ENCODE measurements at places on chromosomes 2 and 18.

- ATAC-seq, result peak; percentile 95
These were observed 111.5 kb upstream of the SH3BP4 start for GRCh38 chr2:234840336-234840735.

DNA sequence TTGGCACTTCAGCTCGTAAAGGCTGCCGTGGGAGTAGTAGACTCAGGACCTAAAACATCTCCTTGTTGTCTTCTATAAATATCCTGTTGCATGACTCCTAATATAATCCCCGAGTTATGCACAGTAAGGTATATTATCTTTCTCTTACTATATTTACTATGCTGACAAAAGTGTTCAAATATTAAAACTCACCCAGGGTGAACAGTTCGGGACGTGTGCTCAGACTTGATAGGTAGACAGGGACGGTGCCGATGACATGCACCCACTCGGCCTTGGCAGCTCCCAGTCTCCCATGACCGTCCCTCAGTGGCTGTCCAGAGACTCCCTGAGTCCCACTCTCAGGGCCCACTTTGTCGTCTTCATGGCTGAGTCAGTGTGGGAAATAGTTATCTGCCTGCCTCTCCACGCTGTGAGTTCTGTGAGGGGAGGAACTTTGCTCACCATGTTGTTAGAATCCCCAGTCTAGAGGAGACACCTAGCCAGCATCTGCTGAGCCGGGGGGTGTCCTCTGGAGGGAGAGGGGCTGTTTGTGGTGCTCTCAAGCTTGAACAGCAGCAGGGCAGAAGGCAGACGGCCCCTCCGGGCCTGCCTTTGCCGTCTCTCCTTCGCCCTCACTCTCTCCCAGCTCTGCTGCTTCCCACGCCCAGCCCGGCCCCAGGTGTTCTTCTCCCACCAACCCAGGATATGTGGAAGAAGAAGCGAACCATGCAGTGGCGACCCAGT, 75.0 kb downstream of the DGKD start:
- ATAC-seq, result no peak

DNA sequence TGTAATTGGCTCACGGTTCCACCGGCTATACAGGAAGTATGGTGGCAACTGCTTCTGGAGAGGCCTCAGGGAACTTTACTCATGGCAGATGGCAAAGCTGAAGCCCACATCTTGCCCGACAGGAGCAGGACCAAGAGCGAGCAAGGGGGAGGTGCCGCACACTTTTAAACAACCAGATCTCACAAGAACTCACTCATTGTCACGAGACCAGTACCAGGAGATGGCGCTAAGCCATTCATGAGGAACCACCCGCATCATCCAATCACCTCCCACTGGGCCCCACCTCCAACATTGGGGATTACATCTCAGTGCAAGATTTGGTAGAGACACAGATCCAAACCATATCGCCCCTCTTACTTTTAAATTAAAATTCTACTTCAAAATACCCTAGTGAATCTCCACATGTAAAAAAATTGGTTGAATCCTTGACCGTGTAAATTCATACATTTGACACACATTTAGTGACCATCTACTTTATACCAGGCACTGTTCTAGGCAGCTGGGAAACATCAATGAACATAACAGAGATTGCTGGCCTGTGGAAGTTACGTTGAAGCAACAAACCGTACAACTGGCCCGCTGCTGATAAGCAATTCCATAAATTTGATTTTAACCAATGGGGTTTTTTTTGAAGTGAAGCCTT, 87.6 kb downstream of the ALPK2 start:
- ATAC-seq, result no peak

- ATAC-seq, result no peak
These were observed 138.6 kb upstream of the EPHA4 start for GRCh38 chr2:221710744-221711143.

DNA sequence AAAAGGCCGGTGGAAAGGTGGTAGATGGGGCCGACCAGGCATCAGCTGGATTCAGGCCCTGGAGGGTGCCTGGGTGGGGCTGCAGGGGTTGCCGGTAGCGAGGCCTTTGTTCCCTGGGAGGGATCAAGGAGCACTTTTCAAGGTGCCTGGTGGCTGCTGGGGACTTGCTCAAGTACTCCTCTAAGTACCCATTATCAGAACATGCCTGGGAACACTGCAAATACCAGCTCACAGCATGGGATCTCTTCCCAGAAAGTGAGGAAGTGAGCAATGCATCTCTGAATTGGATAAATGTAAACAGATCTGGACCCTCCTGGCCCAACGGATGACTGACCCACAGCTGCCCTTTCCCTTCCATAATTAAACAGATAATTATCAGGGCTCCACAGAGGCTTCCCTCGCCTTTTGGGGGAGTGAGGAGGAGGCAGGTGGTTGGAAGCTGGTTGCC, 210.5 kb downstream of the SH3RF3 start:
- ATAC-seq, result no peak

DNA sequence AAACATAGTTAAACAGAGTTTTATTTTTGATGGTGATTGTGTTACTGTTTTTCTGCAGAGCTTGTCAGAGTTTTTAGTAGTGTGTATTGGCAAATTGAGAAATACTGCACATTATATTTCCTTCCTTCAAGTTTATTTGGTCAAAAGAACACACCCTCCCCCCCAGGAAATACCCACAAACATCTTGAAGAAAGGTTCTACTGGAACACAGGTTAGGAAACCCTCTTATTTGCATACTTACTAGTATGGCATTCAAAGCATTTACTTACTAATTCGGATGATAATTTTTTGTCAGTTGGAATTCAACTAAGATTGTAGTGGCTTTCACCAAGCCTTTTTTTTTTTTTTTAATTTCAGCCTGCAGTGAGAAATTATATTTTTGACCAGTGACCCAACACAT, 9.1 kb downstream of the CAB39 start:
- ATAC-seq, result no peak

DNA sequence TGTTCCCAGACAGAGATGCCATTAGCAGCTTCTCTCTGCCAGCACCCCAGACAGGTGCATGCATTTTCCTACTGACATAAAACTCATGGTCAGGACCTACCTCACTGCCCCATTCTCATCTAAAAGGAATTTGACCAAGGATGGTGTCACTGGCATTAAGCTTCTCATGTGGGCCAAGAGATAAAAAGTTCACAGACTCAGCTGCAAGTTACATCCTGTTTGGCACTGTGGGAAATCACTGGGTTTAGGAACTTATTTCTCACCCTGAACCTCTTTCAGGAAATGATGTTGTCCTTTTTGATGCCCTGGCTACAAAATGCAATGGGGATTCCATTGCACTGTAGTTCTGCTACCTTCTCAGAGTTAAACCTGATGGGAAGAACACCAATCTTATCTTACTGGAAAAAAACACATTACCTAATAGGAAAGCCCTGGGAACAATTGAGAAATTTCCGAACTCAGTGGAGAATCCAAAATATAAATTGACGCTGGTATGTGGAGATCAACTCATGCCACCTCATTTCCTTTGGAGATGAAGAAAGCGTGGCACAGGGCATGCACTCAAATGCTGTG, 252.1 kb upstream of the COPS8 start:
- no peak for ATAC-seq

DNA sequence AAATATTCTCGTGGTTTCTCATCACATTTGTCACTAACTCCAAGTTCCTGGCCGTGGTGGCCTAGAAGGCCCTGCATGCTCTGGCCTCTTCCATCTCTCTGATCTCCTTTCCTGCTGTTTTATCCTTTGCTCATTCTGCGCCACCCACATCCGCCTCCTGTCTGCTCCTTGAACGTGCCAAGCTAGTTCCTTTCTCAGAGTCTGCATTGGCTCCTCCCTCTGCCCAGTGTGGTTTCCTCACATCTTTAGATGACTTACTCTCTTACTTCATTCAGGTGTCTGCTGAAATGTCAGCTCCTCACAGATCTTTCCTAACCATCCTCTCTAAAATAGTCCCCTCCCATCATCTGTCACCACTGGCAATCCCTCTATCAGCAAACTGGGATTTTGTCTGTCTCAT, 158.6 kb upstream of the RBMS1 start:
- no peak for ATAC-seq

GRCh38 chr2:74198461-74199274, at the start of gene MTHFD2:
MTHFD2 (plus strand) TSS chr2:74198615; CDS start chr2:74198642, 27 bp downstream.
- ATAC-seq, result peak; percentile 91

GRCh38 chr2:42359965-42360483, 993 bp downstream of the COX7A2L start:
- ATAC-seq, result no peak

GRCh38 chr2:190746971-190747761, 98.3 kb downstream of the NAB1 start:
- no peak for ATAC-seq

DNA sequence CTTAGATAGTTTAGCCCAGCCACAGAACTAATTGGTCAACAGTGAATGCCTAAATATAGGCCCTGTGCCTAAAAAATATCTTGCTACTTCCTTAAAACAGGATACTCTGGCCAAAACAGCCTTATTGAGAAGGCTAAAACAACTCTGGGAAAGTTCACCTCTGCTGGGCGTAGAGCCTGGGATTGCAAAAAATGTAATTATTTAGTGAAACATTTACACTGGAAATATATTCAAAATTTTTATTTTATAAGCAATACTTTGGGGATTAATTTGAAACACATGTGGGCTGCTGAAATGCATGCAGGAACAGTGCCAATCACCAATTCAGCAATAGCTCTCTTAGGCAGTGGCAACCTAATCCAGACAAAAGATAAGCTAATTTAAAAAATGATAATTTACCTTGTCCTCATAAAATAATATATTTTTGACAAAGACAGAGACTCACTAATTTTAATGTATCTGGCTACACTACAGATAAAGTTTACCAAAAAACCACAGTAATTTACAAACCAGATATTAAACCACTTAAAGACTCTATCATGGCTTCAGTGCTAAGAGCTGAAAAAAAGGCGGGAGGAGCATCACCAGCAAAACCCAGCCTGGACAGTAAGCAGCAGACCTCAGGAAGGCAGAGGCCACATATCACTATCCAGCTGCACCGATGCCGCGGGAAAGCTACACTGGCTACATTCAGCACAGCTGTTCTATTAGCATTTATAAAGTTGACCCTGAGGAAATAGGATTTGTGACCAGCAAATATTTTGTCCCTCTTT, 18.5 kb downstream of the TRAK2 start:
- no peak for ATAC-seq

GRCh38 chr18:64415218-64415617, 266.3 kb upstream of the LINC00305 start:
- no peak for ATAC-seq

DNA sequence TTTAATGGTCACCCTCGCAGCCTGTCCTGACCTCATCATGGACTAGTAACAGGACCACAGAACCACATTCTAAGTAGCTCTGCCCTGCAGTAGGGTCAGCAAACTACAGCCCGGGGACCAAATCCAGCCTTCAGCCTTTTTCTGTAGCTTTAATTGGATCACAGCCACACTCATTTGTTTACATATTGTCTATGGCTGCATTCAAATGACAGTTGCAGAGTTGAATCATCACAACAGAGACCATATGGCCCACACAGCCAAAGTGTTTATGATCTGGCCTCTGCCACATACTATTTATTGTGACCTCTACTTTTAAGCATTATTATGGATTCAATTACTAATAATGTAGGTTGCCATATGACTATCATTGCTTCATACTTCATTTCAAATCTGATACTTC, 47.7 kb downstream of the MAP3K19 start:
- ATAC-seq, result no peak

GRCh38 chr2:169159686-169160085, 90.3 kb downstream of the DHRS9 start:
- ATAC-seq, result no peak

Measured in motor neuron (in vitro differentiated cells).